ENCODE measurements at places on chromosomes 4 and X.
A peak's percentile ranks its signal among the peaks of the same experiment; 100 is the strongest.

- no peak for DNase-seq
These were observed 928 bp downstream of the GYG2 start for GRCh38 chrX:2829469-2830246.

- no peak for DNase-seq
These were observed 452.1 kb upstream of the RPS6KA3 start for GRCh38 chrX:20718592-20719380.

DNA sequence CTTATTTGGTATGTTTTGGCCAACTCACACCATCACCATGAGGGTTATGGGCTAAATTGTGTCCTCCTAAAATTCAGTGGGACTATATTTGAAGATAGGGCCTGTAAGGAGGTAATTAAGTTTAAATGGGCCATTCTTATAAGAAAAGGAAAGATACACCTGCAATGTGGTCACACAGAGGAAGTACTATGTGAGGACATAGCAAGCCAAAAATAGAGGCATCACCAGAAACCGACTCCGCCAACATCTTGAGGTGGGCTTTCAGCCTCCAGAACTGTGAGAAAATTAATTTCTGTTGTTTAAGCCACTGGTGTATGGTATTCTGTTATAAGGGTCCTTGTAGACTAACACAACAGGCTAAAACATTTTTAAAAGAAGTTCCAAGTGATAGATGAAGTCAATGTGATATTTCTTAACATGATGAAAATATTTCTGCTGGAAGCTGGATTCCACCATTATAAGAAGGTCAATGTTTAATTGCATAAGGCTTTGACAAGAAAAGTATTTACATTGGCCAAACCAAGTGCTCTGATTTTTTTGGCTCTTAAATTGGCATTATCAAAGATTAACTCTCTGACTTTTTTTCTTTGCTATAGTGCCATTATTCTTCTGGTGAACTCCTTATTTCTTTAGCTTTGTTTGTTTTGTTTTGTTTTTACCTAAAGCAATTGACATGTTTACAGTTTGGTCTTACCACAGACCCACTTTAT, 540.9 kb downstream of the PPARGC1A start:
- no peak for DNase-seq

DNA sequence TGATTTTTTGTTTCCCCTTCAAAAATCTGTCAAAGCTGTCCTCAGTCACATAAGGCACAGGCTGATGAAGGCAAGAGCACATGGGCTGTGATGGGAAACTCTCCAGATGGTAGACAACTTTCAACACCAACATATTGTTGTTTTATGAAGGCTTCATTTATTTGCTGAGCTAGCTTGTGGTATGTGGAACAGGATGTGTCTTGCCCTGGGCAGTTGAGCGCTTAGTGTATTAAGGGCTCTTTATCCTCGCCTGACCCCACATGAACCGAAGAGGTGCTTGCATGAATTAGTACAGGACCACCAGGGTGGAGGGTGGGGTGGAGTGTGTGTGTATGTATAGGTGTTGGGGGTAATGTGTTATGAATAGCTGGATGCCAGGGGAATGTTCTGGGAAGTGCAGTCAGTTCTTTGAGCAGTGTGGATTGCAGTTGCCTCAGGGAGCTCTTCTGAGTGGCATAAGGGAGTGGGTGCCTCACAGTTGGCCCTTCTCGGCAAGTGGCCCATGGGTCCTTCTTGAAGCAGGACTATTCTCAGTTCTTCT, 103.1 kb downstream of the PHEX start:
- no peak for DNase-seq

DNA sequence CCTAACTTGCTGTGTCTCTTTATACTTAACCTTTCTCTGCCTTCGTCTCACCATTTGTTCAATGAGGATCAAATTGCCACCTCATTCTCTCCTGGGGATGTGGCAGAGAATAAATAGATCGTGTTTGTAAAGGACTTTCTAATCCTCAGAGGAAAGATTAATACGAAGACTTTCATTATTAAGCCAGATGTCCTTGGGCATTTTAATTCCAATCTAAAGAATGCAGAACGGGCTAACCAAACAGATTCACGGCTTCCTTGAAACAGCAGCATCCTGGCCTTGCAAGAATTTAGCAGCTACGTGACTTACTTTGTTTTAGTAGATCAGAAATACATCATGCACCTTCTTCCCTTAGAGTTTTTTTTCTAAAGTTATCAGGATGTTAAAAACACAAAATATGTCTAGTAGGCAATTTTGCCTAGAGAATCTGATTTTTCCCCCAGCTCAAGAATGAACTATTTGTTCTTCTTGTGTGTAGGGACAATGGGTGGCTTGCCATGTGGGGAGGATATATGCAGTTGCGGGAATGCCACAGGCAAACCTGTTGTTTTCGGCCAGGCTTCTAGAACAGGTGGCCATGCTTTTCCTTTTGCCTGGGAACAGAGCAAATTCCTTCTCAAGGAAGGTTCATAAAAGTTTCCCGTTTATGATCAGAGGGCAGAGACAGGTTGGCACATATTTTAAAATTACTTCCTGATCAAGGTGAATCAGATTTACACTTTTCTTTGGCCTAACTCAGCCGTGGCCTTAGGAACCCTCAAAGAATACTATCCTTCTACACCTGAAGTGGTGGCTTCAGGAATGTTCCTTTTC, 3.0 kb downstream of the MID1 start:
- DNase-seq, result no peak

DNA sequence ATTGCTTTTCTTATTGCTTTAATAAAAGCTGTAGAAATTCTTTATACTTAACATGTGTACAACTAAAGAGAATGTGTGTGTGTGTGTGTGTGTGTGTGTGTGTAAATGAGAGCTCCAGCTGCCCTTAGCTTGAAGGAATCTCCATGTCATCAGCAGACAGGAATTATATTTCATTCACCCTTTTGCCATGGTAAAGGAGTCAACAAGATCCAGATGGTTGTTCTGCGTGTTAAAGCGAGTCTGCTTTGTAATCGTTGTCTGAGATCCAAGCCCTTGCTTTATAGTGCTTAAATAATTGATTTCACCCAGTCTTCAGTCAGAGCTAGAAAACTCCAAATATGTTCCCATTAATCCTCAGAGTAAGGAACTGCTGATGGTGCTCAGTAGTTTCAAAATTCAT, 285.5 kb downstream of the PDGFC start:
- no peak for DNase-seq

DNA sequence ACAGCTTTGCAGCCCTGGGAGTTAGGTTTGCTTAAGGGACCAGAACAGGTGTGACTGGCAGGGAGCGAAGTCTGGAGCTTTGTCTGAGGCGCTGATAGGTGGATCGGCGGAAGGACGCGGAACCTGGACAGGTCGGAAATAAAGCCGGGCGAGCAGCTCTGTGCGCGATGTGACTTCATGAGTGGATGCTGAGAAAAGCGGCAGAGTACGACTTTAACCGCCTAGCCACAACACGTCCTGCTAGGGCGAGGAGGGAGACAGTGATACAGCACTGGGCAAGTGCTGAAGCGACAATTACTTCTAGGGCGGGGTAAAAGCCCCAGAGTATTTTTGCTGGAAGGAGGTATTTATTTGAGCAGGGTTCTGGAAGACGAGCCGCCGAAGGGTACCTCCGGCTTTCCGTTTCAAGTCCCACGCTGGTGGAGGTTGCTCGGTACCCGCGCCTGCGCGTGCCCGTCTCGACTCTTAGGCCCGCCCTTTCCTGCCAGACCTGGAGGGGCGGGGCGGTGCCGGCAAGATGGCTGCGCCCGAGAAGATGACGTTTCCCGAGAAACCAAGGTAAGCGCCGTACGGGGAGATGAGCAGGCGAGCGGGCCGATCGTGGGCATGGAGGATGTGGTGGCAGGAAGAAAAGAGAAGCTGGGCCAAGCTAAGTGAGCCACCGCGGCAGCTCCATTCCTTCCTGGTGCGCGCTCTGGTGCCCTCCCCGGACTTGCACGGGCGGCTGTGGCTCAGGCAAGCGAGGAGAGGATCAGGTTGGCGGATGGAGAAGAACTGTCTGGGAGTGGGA, at the start of gene ZRSR2:
TSS of gene ZRSR2 (plus strand) at position 506 of the 790 bp plus-strand sequence. CDS start at position 518, 12 bp downstream.
- peak; percentile 82 for DNase-seq

- no peak for DNase-seq
These were observed 49.6 kb upstream of the PROM1 start for GRCh38 chr4:16133406-16133805.

DNA sequence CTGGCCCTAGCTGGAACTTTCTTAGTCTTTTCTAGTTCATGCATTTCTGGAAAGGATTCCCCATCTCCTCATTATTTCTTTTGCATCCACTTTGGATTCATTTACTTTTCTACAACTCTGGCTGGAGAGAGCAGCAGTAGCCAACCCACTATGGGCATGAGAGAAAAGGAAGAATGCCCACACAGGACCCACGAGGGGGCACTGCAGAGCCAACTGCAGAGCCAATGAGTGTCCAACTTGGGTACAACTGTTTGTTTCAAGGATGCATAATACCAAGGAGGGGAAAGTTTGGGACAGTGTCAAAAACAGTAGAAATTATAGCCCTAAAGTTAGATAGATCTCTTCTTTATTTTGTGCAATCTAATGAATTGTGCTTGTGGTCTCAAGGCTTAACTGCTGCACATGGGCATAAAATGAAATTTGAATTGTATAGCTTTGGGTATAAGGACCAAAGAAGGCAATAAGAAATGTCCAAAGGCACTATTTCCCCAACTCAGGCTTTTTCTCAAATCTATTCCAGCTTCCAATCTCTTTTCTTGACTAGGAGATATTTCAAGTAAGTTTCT, 230.6 kb downstream of the NSUN7 start:
- no peak for DNase-seq

GRCh38 chr4:34534916-34535315, 1709.4 kb downstream of the ARAP2 start:
- no peak for DNase-seq

DNA sequence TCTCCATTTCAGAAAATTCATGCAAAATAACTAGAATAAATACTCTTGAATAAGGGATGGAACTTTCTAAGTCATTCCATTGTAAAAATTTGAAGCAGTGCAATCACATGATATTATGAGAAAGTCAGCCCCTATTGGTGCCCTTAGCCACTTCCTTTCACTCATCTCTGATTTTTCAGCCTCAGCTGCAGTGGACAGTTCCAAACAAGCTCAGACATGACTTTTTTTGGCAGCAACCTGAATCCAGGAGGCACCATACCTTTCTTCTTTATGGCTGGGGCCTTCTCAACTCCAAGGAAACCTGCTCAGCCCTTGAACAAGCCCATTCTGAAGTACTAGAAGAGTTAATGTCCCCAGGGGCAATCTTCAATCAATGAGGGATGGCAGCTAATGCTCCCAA, 40.5 kb downstream of the MAPK10 start:
- no peak for DNase-seq

DNA sequence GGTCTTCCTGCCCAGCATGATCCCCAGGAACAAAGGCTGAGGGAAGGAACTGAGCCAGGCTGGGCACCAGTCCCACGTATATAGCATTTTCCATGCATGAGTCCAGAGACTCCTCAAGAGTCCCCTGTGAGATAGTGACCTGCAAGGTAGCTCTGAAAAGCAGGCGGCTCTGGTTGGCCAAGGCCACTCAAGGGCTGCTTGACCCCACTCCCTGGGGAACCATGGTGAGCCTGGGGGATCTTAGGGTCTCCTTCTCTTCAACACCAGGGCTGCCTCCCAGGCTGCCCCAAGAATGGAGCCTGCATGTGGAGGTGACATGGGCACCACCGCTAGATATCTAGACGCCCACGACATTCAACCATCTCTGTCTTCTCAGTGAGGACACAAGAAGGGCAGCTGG, 79.2 kb downstream of the SLC2A9 start:
- DNase-seq, result no peak

- DNase-seq, result no peak
These were observed 84.3 kb upstream of the GPR101 start for GRCh38 chrX:137118136-137118535.

DNA sequence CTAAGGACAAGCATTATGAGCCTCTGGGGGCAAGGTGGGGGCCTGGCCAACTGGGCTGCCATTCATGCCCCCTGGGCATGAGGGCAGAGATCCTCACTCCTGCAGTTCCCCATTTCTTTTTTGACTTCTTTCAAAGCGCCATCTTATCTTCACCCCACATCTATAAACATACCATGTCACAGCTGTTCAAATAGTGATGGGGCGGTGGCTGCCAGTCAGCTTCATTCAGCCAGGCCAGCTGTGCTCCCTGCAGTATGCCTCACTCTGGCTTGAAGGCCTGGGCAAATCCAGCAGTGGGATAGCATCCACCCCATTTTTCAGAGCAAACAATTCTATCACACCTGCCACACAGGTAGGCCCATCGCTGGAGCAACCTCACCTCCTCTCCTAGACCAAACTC, 85.5 kb downstream of the NHSL2 start:
- DNase-seq, result no peak

- no peak for DNase-seq
These were observed 34.8 kb upstream of the SPANXD start for GRCh38 chrX:141733371-141733770.

DNA sequence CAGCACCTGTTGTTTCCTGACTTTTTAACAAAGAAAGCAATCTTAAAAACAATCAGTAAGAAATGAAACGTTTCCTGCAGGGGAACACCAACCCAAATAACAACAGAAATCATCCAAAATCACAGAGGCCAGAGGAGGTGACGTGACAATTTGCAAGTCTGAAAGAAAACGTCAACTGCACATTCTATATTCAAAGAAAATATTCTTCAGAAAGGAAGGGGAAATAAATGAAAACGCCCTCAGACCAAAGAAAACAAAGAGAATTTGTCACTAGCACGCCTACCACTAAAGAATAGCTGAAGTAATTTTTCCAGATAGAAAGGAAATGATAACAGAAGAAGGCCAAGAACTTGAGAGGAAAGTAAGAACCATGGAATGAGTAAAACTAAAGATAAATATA, 74.4 kb downstream of the CASP3 start:
- no peak for DNase-seq

GRCh38 chrX:48511560-48511959, 2.8 kb downstream of the PORCN start:
- DNase-seq, result no peak

DNA sequence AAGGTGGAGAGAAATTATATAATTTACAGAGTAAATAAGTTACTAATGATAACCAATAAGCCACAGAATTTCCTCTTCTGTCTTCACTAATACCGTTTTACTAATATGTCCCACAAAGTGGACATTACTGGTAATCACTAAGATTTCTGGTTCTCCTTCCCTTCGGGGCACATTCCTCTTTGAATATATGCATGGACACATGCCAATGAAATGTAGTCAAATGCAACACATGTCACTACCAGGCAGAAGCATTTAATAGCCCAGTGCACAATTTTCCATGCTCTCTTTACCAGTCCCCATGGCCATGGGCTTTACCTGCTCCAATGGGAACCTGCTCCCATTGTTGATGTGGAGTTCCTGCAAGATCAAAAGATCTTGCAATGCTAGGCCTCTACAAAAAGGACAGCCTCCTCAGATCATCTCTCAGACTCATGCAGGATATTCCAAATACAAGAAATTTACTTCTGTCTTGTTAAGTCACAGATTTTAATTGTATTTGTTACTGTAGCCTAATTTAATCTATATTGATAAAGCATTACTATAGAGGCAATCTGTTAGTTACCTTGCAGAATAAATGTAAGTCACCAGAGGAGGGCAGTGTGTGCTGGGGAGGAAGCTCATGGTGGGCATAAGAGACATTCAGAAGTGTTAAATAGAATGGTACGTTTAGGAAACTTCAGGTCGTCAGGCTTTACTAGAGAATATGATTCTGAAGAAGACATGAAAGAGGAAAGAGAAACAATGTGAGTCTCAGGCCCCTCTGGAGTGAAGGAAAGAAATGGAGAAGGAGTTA, 37.1 kb upstream of the INPP4B start:
- DNase-seq, result no peak
